Heart left ventricle (tissue), 16 donors: ENCODE measurements at places on chromosomes 6 and 20. TPM values are rescaled to one million over a fixed set of nuclear protein-coding genes. Genes with fewer than 3 reads are reported as not detected.

CSE1L gene
- polyA plus RNA-seq: 19.1 TPM

SLC35D3 gene
- 0.03 TPM for polyA plus RNA-seq

ACOT13 gene
- polyA plus RNA-seq: 160 TPM

ABHD16B gene
- polyA plus RNA-seq: 0.72 TPM

SF3B5 gene
- 281 TPM for polyA plus RNA-seq

GHRH gene
- not detected for polyA plus RNA-seq

DEFB132 gene
- not detected for polyA plus RNA-seq

NR2E1 gene
- polyA plus RNA-seq: not detected

ETV7 gene
- 0.06 TPM for polyA plus RNA-seq

OPRM1 gene
- not detected for polyA plus RNA-seq

ARMC2 gene
- polyA plus RNA-seq: 4.9 TPM

TCF21 gene
- polyA plus RNA-seq: 5.1 TPM

MOXD1 gene
- polyA plus RNA-seq: 2.0 TPM
